ENCODE measurements at places on chromosomes 7 and 10.

DNA sequence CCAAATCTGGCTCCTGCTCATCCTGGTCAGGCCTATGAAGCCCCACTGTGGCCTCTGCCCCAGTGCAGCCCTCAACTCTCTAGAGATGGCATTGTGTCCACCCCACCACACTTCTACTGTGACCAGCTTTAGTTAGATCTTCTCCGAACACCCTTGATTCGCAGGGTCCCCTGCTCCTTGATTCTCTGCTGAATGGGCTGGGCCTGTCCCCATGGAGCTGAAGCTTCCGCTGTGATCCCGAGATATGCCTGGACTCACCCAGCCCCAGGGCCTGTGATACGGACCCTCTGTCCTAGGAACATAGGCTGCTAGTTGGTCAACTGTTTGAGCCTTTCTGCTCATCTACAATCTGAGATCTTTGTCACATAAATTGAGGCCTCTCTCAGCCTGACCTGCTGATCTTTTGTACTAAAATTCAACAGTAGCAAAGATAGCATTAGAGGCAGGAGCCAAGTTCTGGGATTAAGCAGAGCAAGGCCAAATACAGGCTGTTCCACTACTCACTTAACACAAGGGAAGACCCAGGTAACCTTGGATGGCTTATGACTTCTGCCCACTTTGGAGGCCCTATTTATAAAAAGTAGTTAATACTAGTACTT, 6.5 kb upstream of the PPIF start:
- no peak for DNase-seq

DNA sequence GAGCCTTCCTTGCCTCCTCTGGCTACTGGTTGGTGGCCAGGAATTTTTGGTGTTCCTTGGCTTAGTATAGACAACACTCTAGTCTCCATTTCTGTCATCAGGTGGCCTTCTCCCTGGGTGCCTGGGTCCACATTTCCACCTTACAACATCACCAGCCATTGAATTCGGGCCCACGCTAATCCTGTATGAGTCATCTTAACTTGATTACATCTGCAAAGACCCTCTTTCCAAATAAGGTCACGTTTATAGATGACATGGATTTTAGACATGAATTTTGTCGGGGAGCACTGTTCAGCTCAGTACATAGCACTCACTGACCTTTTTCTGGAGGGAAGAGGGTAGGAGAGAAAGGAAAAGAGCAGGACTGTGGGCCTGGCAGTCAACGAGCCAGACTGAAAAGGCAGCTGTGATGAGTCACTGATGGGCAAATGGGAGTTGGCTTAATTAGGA, 39.4 kb downstream of the MMRN2 start:
- DNase-seq = no peak

- no peak for DNase-seq
Observed at GRCh38 chr7:24975644-24976260, 4.2 kb downstream of the OSBPL3 start.

DNA sequence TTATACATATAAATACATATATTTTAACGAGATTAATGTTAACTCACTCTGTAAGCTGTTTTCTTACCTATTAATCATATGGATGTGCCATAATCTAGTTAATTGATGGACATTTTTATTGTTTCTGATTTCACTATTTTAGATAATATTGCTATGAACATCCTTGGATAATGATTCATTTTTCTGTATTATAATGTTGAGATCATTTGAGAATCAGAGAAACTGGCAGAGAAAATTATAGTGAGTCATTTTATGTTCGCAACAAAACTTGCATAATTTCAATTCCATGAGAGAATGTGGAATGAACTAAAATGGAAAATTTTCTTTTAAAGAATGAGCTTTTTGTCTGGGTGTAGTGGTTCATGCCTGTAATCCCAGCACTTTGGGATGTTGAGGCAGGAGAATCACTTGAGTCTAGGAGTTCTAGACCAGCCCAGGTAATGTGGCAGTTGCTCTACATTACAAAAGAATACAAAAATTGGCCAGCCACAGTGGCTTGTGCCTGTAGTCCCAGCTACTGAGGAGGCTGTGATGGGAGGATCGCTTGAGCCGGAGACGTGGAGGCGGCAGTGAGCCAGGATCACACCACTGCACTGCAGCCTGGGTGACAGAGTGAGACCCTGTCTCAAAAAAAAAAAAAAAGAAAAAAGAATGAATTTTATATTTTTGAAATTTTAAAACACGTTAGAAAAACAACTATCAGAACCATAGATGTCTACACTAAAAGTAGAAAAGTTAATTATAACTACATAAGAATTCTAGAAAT, 40.5 kb downstream of the PAPSS2 start:
- no peak for DNase-seq

DNA sequence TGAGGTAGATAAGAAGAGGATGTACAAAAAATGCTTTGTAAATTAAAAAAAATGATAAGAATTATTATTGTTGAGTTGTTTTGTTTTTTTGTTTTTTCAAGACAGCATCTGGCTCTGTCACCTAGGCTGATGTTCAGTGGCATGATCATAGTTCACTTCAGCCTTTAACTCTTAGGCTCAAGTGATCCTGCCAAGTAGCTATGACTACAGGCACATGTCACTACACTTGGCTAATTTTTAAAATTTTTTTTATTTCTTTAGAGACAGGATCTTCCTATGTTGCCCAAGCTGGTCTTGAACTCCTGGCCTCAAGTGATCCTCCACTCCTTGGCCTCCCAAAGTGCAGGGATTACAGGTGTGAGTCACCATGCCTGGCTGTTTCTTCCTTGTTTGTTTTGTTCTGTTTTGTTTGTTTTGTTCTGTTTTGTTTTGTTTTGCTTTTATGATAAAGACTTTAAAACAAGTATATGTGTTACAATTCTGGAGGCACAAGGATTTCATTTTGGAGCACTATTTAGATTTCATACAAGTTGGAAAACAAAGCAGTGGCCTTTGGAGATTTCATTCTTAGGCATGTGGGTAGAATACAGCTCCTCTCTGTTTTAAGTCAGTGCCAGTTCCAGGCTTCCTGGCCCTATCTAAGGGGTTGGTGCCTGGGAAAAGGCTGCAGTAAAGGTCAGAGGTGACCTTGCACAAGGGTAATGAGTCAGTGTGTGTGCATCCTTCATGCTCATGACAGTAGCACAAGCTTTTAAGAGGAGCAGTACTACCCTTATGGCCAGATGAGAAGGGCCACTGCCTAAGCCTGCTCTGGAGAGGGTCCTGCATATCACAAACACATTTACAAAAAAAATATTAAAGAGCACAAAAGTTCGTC, 17.9 kb downstream of the FGFBP3 start:
- DNase-seq = no peak

DNA sequence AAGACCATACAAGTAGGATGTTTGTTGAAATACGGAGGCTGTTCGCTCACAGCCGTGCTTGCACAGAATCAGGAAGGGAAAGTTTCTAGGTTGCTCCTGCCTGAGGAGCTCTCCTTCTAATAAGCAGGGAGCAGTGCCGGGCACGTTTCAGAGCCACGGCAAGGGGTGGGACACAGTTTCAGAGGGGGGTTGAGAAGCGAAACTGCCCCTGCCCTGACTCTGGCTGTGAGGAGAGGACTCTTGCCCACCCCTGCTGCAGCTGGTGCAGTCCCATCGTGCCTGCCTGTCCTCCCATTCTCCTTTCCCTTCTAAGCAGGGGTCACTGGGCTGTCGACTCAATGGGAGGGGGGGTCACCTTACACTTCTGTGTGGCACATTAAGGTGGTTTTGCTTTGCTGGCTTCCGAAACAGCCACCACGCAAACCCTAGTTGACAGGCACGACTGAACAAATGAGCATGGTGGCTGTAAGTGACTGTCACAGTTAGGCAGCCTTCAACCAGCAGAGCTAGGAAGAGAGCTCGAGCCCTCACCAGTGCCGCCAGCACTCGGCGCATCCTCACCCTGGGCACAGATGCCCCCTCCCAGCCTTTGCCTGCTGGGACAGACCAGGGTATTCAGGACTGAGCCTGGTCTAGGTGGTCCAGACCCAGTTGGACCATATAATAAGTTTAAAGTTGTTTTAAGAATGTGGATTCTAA, 37.5 kb downstream of the ZNF467 start:
- no peak for DNase-seq

- no peak for DNase-seq
Observed at GRCh38 chr7:105675934-105676371, 94.7 kb upstream of the EFCAB10 start.

GRCh38 chr7:121395494-121395960, 581 bp downstream of the FAM3C start:
- DNase-seq = peak; percentile 48

GRCh38 chr7:138945154-138945553, 36.0 kb downstream of the KIAA1549 start:
- DNase-seq = no peak

DNA sequence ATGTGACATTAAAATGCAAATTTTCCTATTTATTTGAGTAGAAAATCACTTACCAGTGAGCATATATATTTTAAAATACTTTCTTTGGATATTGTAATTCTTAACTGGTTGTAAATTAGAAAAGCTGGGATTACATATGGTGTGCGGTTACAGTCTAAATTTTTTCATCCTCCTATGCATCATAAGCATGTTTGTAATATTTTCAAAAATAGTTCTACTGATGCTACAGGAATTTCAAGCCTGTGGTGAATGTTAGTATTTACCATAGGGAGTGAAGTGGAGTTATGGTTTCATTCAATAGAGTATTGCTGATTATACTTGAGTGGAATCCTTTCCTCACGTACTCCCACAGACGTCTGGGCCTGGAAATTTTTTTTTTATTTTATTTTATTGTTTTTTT, 34.6 kb upstream of the ST7 start:
- no peak for DNase-seq

DNA sequence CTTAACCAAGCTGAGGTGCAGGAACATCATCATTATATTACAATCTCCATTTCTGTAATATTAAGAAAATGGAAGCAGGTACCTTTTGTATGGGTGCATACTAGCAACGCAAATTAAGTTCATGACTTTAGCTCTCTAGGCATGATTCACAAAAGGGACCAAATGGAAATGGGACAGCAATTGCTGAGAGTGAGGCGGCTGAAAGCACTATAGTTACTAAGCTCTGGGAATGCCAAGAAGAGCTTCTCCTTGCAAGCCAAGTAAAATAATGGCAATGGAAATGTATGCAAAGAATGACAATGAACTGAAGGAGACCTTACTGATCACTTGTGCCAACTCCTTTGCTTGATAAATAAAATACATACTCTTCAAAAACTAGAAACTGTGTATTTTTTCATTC, 36.2 kb upstream of the RNF148 start:
- no peak for DNase-seq

DNA sequence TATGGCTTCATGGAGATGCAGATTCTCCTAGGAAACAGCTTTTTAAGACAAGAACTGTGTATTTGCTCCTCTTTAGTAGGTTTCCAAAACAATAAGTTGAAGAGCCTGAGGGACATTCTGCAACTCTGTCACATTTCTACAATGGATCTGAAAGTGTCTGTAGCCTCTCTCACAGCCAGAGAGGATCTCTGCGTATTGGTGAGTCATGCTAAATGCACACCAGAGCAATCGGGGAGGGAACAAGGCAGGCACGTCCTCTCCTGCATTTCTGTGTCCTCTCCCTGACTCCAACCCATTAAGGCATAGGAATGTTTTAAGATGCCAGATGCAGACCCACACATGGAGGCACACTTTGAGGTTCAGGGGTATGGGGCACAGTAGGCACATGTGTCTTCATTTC, 1126.4 kb upstream of the GHITM start:
- no peak for DNase-seq

DNA sequence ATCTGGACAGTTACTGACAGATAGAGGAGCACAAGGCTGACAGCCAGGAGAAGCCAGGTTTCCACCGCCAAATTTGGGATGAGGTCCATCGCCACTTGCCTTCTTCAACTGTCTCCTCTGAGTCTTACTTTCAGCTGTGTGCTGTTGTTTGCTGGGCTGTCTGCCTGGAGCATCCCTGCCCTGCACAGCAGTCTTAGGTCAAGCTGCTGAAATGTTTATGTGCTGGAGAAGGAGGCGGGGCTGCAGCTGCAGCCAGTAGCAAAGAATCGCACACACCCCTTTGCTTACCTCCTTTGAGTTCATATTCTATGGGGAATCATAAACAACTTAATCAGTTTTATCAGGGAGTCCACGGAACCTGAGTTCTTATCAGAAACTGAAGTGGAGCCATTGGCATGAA, 20.1 kb upstream of the CYP3A5 start:
- DNase-seq = no peak

- no peak for DNase-seq
Observed at GRCh38 chr7:12954380-12955033, 267.1 kb downstream of the ARL4A start.

- DNase-seq = no peak
Observed at GRCh38 chr7:127536394-127536691, 49.1 kb downstream of the GCC1 start.

DNA sequence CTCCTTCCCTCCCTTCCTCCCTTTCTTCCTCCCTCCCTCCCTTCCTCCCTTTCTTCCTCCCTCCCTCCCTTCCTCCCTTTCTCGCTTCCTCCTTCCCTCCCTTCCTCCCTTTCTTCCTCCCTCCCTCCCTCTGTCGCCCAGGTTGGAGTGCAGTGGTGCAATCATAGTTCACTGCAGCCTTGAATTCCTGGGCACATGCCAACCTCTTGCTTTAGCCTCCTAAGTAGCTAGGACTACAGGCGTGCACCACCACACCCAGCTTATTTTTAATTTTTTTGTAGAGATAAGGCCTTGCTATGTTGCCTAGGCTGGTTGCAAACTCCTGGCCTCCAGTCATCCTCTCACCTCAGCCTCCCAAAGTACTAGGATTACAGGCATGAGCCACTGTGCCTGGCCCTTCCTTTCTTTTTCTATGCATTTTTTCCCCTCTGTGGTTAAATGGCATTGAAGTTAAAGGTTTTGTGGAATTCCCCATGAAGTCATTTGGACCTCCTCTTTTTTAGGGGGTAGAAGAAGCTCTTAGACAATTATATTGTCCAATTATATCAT, 9.6 kb downstream of the KLHDC10 start:
- DNase-seq = no peak

DNA sequence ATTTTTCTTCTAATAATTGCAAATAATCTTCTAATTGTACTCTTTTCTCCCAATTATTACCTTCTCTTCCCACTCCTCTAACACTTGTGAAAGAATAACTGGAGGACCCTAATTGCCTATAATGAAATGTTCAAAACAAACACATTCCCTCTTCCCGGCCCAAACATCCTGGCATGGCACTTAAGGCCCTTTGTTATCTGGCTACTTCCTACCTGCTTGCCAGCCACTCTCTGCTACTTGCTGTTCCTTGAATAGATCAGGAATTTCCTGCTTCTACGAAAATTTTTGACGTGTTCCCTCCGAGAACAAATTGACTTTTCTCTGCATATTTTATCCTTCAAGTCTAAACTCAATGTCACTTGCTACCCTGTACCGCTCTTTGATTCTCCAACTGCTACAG, 56.1 kb upstream of the NOBOX start:
- DNase-seq = no peak

Measured in WTC11 (cell line).